IMR-90 (cell line): ENCODE measurements at places on chromosomes 2 and 18.

GRCh38 chr2:101558740-101559525, 84.0 kb upstream of the RFX8 start:
- peaks cover 2% of the 10 kb centered on the region; the same call in 1 of the 2 replicates for H3K27me3 ChIP-seq
- H3K4me3 ChIP-seq = no peak overlapping the region
- H3K4me1 ChIP-seq = peaks cover 9% of the 10 kb centered on the region
- no peaks in the 10 kb centered on the region for H3K36me3 ChIP-seq

GRCh38 chr2:60679036-60679780, 76.9 kb upstream of the PAPOLG start:
- DNase-seq = no peak
- H3K27ac ChIP-seq = no peak overlapping the region
- no peaks in the 10 kb centered on the region for H3K36me3 ChIP-seq
- H3K27me3 ChIP-seq = peaks cover 7% of the 10 kb centered on the region
- H3K4me3 ChIP-seq = no peak overlapping the region

- peaks cover 3% of the 10 kb centered on the region for H3K27me3 ChIP-seq
- H3K4me1 ChIP-seq = no peaks in the 10 kb centered on the region
- DNase-seq = no peak
- no peak overlapping the region for H3K27ac ChIP-seq
Measured at GRCh38 chr2:70569559-70569958, 15.9 kb upstream of the TGFA start.

DNA sequence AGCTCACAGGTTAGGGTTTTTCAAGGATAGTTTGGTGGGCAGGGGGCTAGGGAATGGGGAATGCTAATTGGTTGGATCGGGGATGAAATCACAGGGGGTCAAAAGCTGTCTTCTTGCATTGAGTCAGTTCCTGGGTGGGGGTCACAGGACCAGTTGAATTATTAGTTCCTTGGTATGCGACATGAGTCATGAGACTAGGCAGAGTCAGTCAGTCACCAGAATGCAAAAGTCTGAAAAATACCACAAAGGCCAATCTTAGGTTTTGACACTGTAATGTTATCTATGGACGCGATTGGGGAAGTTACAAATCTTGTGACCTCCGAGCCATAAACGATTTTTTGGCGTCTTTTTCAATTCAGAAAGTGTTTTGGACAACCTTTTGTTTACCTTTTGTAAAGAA, 101.2 kb downstream of the ZNF519 start:
- no peaks in the 10 kb centered on the region for H3K36me3 ChIP-seq
- H3K4me3 ChIP-seq = no peak overlapping the region
- DNase-seq = no peak
- H3K27ac ChIP-seq = no peak overlapping the region
- H3K4me1 ChIP-seq = no peaks in the 10 kb centered on the region

GRCh38 chr2:134198006-134198634, 55.8 kb upstream of the MGAT5 start:
- H3K27ac ChIP-seq = no peak overlapping the region; the same call in 1 of the 2 replicates
- DNase-seq = no peak
- peaks cover 15% of the 10 kb centered on the region for H3K4me1 ChIP-seq

DNA sequence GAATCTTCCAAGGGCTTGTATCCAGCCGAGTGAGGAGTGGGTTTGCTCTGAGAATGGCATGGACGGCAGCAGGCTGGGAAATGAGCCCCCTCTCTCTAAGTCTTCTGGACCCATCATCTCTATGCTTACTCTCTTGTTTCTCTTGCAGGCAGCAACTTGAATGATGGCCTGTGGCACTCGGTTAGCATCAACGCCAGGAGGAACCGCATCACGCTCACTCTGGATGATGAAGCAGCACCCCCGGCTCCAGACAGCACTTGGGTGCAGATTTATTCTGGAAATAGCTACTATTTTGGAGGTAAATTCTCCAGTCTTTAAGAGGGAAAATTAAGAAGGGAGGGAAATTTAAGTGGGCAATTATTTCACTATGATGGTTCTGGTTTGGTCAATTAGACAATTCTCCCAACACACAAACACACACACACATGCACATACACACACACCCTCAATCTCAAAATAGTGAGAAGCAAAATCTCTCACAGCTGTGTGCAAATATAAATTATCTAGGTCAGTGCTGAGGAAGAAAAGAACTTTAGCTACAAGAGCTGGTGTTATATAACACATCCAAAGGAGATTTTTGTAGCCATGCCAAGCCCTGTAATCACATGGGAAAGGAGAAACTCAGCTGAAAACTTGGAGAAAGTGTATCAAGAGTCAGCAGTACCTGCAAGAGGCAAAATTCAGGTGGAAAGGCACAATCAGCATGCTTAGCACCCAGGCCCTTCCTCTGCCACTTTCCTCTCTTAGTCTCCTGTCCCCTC, 499.2 kb downstream of the CNTNAP5 start:
- no peak for DNase-seq
- no peaks in the 10 kb centered on the region for H3K4me1 ChIP-seq
- H3K27me3 ChIP-seq = no peaks in the 10 kb centered on the region
- no peaks in the 10 kb centered on the region for H3K36me3 ChIP-seq

GRCh38 chr2:157596992-157597681, 31.5 kb downstream of the ACVR1C start:
- H3K27me3 ChIP-seq = peaks cover 10% of the 10 kb centered on the region
- no peak overlapping the region for H3K4me3 ChIP-seq
- peak; percentile 1 for DNase-seq
